Occipital lobe (tissue), 3 donors: ENCODE measurements at places on chromosomes 4 and X. TPM values are rescaled to one million over a fixed set of nuclear protein-coding genes. Genes with fewer than 3 reads are reported as not detected.

DNA sequence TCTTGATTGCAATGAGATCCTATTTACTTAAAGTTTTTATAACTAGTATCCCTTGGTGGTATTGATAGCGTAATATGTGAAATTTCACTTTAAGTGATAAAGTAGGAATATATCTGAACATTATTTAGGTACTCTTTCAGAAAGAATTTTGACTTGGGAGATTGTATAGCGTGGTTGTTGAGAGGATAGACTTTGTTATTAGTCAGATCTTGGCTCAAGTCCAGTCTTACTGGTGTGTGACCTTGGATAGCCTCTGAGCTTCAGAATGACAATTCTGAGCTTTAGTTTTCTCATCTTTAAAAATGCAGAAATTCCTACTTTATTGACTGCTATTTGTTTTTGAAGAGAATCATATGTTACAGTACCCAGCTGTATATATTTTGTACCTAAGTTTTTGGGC is 32.6 kb downstream of the DCK start:
- no peak for DNase-seq

DNA sequence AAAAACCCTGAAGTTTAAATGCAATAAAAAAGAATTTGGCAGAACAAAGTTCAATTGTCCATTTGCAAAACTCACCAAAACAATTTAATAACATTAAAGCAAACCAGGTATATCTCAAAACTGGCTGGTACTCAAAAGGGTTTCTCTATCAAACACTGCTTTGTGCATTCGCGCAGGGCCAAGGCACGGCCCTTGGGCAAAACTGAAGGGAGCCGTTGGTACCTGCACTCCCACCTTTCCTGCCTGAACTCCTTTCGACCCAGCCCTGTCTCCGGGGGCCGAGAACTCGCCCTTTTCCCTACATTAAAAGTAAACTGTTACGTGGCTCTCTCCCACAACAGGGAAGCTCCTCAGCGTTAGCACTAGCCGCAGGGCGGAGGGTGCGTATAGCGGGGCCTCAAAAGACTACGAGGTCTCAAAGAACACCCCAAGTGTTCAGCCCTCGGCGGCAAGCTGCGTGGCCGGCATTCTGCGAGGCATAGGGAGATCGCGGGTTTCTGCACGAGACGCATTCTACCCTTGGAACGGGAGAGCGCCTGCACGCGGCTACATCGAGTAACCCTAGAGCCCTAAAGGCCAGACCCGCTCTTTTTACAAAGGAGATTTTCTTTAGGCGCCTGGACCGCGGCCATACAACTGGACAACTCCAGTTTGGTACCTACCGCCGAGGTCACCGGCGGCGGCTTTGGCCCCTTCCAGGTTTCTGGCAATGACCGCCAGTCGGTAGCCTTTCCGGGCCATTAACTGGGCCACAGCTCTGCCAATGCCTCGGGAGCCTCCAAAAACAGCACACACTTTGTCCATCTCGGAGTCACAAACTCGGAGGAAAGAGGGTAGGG is 550 bp downstream of the CBR4 start:
- DNase-seq = peak; percentile 36

- DNase-seq = no peak
Observed at GRCh38 chrX:39310891-39311290, 509.6 kb downstream of the MID1IP1 start.

The CEP135 gene
- total RNA-seq = 42.0 TPM

GRCh38 chr4:76058302-76058701 is 16.2 kb upstream of the ART3 start:
- DNase-seq = no peak

DNA sequence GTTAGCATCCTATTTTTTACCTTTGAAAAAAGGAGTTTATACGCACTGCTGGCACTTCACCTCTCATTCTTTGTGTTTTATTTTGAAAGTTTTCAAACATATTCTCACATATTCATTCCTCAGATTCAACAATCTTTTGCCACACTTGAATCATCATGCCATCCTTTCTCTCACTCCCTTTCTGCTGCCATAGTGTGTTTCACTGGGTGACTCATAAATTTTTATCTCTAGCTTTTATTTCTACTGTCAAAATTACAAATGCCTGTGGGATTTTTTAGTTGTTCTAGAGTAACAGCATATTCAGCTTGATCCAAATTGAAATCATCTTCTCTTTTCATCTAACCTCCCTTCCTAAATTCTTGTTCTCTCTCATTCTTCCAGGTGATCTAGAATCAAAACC is 28.0 kb downstream of the MFSD8 start:
- DNase-seq = no peak

GRCh38 chr4:37590016-37590415 is 96.2 kb downstream of the RELL1 start:
- no peak for DNase-seq

DNA sequence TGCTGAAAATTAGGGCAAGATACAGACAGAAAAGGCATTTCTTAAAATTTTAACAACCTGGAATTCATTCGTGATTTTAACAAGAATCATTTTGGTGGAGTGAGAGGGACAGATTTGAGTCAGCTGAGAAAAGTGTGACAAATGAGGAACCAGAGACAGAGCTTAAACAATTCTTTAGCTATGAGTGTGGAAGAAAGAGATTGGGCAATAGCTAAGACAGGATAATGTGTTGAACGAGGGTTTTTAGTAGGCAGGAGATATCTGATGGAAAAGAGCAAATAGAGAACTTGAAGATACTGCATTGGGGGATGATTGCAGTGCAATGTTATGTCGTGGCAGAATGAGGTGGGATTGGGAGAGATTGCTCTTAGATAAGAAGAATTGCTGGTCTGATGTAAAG is 164.2 kb upstream of the SPRY1 start:
- DNase-seq = no peak

The ARL13A gene
- total RNA-seq = not detected

- no peak for DNase-seq
Observed at GRCh38 chr4:20251031-20251795, 492 bp upstream of the SLIT2 start.

The ALG13 gene
- total RNA-seq = 48.5 TPM

DNA sequence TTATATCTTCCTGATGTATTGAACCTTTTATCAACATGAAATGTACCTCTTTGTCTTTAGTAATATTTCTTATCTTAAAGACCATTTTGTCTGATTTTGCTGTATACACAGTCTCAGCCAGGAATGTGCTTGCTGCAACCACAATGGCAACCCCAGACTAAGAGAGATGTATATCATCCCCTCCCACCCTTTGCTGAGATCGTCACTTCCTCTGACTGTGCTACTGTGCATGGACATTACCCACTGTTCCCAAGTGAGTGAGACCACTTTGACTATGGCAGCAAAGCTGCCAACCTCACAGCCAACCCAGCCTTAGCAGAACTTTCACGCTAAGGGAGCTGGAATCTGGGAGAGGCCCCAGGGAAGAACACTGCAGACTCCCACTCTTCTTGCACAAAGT is 46.0 kb downstream of the EIF2S3 start:
- DNase-seq = no peak

GRCh38 chr4:106601519-106601918 is 232.9 kb upstream of the GIMD1 start:
- DNase-seq = no peak

The NMU gene
- total RNA-seq = 1.9 TPM

- DNase-seq = peak; percentile 35
Observed at GRCh38 chrX:153953342-153953830, 8.9 kb upstream of the RENBP start.

GRCh38 chr4:38275331-38276100 is 315.3 kb downstream of the PTTG2 start:
- no peak for DNase-seq

GRCh38 chr4:110865611-110866259 is 242.9 kb upstream of the PITX2 start:
- DNase-seq = no peak

The PLAC8 gene
- 1.4 TPM for total RNA-seq

DNA sequence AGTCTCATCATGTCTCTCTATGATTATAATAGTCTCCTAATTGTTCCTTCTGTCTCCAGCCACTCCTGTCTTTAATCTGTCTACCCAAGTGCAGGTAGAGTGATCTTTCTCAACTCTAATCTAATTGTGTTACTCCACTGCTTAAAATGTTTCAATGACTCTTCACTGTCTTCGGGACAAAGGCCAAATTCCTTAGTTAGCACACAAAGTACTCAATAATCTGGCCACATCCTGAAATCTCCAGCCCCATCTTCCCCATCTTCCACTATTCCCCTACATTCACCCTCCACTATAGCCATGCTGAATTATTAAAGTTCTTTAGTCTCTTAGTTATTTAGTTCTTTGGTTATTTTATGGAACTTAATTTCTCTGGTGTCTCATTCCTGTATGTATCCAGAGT is 353.3 kb downstream of the OPHN1 start:
- no peak for DNase-seq

- no peak for DNase-seq
Observed at GRCh38 chrX:9644335-9644734, 121.3 kb downstream of the GPR143 start.

- no peak for DNase-seq
Observed at GRCh38 chr4:71201057-71201456, 137.8 kb upstream of the SLC4A4 start.

DNA sequence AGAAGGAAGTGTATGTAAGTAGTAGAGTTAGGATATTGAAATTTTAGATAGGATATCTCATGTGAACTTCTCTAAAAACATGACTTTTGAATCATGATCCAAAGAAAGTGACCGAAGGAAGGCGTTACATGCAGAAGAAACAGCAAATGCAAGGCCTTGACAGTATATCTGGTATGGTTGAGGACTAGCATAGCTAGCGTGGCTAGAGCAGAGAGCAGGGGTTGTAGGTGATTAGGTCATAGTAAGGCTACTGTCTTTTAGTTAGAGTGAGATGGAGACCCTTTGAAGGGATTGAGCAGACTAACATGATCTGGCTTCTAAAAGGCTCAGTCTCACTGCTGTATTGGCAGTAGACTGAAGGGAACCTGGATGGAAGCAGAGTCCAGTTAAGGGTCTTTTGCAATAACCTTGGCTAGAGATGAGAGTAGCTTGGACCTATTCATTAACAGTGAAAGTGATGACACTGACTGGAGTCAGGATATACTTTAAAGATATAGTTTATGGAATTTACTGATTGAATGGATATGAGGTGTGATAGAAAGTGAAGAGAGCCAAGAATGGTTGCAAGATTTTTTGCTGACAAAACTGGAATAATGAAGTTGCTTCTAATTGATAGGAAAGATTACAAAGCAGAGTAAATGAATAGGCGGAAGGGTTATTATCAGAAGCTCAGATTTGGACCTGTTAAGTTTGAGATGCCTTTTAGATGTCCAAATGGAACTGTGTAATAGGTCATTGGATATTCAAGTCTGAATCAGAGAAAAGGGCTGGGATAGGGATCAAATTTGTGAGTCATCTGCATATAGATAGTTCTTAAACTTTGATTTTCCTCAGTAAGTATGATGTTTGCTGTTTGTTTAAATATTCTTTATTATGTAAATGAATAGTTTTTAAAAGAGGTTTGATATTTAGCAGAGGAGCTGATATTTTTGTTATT is 59.8 kb downstream of the MRPL1 start:
- no peak for DNase-seq

The HSPA4L gene
- total RNA-seq = 10.9 TPM

DNA sequence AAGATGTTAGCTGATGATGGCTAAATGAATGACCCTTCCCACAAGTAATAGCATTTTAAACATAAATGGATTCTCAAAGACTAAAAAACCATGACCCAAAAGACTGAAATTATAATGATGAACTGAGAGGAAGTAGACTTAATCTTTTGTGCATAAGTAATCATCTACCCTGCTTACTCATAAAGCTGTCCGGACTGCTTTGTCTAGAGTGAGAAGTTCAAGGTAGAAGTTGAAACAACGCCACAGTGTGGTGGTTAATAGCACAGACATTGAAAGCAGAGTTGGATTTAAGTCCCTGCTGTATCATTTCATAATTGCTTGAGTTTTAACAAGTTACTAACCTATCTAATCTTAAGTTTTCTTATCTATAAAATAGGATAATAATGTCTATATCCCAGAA is 346.6 kb downstream of the CENPC start:
- no peak for DNase-seq

DNA sequence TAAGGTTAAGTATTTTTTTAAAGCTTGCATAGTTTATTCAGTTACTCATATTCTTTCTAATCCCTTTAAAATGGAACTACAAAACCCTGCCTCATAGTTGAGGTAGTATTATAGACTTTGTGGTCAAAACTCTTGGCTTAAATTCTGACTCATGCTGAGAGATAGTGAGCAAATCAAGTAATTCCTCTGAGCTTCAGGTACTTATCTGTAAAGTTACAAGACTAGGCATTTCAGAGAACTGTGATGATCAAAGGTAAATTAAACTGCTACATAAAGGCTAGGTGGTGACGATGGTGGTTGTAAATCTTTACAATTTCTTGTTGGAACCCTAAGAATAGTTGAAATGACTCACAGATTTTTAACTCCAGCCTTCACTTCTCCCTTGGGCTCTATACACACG is 3.2 kb upstream of the CLOCK start:
- no peak for DNase-seq

GRCh38 chr4:40357738-40358137 is 22.6 kb downstream of the CHRNA9 start:
- DNase-seq = no peak

GRCh38 chrX:103214870-103215424 is at the start of gene BEX4:
Gene BEX4 (plus strand): TSS chrX:103215108. CDS start chrX:103216154, 1,046 bp downstream.
- peak; percentile 65 for DNase-seq

The FABP2 gene
- total RNA-seq = not detected

GRCh38 chr4:176187624-176188023 is 7.8 kb downstream of the SPATA4 start:
- no peak for DNase-seq

The SPACA5B gene
- total RNA-seq = not detected

The SORCS2 gene
- 4.1 TPM for total RNA-seq

DNA sequence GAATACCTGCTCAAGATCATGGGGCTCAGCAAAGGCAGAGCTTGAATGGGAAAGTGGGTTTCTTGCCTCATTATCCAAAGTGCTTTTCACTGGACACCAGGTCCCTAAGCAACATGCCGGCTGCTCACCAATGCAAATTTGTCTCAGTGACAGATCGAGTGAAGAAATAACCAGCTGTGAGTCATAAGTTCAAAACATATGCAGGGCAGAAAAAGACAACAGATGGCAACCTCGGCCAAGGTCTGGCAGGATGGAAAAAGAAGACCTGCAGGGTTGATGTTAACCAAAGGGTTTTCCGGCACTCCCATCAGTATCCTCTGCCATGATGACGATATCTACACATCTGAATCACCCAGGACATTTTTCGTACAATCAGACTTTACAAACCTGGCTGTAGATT is 124.1 kb downstream of the AFAP1 start:
- DNase-seq = no peak

The FGF5 gene
- 1.6 TPM for total RNA-seq

The HERC3 gene
- total RNA-seq = 68.9 TPM

DNA sequence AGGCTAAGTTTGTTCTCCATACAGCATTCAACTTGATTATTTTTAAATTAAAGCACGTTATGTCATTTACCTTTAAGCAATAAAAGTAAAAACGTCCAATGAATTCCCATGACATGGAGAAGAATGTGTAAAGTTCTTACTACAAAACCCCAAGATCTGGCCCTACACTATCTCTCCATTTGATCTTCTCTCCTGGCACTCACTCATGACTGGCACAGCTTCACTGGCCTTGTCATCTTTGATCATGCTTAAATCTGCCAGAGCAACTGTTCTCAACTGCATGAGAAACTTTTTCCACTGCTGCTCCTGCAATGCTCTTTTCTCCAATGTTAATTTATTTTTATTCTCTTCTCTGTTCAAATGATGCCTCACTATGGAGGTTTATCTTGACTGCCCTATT is 1109.0 kb upstream of the IGFBP7 start:
- no peak for DNase-seq

- DNase-seq = no peak
Observed at GRCh38 chrX:30957753-30958152, 68.7 kb upstream of the TAB3 start.
